ENCODE measurements at places on chromosomes 4 and X.

DNA sequence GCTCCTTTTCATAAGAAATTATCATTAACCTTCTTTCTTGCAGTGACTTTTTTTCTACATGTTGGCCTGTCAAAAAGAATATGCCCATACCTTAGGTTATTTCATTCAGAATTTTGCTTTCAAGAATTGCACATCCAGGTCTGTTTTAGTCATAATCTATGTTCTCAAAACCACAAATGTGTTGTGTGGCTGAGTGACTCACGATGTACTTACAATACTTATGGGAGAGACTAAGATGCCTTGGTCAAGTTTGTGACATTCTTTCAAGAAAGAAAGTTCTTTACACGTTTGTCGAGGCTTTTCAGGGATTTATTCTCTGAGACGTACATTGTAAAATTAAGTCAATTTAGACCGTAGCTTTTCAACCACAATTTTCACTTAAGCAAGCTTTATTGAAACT, 396.7 kb downstream of the FSTL5 start:
- no peak for DNase-seq

- DNase-seq, result no peak
These were observed 11.2 kb upstream of the ABLIM2 start for GRCh38 chr4:8169763-8170162.

DNA sequence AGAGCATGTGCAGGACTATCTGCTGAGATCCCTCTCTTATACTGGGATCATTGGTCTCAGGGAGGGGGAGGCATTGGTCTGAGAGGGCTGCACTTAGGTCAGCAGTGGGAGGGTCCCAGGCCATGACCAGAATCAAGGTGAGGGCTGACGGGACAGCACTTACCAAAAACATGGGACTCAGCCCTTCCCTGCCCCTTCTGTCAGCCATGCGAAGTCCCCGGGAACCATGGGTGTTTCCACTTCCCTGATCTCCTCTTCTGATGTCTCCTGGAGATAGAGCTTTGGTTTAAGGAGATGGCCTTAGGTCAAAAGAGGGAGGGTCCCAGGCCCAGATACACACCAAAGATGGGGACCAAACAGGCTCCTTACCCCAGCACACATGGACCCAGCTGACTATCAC, 12.9 kb upstream of the HSFX1 start:
- no peak for DNase-seq

- no peak for DNase-seq
These were observed 49.2 kb downstream of the SMARCAD1 start for GRCh38 chr4:94256828-94257227.

DNA sequence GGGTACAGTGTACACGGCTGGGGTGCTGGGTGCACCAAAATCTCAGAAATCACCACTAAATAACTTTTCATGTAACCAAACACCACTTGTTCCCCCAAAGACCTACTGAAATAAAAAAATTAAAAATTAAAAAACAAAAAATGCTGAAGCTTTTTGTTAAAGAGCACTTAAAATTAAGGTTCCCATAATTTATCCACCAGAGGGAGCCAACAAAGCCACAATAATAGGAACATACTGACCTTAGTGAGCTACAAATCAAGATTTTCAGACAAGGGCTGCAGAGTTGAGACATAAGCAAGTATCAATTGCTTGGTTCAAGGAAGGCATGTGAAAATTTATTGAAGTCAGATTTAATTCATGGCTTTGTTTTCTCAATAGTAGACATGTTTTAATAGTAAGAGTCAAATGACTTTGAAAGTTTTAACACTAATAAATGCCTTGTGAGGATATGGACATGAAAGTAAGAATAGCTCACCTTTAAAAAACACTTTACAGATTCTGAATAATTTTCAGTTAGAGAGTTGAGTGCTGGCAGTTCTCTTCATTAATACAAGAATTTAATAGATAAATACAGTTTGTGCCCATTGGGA, 43.0 kb upstream of the SCOC start:
- DNase-seq, result no peak

DNA sequence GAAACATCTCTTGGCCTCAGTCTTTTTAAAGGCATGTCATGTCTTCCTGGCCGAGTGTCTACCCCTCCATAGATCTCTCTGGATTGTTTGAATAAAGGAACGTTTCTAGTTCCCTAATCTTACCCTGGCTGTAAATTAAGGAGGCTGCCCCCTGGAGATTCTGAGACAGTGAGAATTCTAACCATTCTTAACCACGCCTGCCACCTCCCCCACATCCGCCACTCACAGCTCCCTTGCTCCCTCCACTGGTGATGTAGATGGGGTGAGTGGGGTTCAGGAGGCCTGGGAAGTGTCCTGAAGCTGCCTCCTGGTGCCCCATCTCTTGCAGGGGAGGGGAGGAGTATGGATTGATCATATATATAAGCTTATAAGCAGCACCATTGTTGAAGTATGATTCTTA, 48.0 kb upstream of the TRIM2 start:
- no peak for DNase-seq

GRCh38 chrX:136034668-136035067, 49.4 kb downstream of the SLC9A6 start:
- no peak for DNase-seq

GRCh38 chrX:2177541-2177940, 323.2 kb downstream of the DHRSX start:
- DNase-seq, result no peak

GRCh38 chr4:108941904-108942430, 179.1 kb upstream of the ETNPPL start:
- DNase-seq, result no peak

DNA sequence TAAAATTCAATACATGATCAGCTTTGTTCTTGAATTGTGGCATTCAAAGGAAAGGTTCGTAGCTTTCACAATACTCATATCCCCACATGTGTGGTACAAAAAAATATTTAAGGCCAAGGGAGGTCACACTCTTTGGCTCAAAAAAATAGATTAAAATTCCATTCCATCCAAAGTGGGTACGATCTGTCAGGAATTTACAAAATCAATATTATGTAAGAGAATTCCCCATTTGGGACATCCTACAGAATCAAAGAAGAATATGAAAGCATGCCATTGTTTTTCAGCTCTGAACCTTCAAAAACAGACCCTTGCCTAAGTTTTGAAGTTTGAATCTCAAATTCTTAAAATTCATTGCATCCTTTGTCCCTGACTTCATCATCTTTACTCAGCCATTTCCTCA, 85.8 kb downstream of the MID1 start:
- DNase-seq, result no peak

DNA sequence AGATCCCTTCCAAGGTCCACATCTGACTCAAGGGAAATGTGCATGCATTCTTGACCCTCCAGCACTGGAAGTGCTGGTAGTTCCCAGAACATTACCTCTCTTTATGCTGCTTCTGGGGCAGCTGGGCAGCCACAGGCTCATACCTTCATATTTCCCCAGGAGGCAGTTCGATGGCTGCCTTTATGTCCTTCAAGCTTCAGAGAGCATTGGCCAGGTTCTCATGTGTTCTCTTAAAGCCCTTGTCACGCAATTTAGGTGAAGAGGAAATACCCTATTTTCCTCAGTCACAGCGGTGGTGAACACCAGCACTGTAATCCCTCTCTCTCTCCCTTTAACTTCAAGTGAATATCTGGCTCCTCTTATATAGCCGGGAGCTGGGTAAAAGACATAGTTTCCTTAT, 134.3 kb downstream of the MID1IP1 start:
- no peak for DNase-seq

DNA sequence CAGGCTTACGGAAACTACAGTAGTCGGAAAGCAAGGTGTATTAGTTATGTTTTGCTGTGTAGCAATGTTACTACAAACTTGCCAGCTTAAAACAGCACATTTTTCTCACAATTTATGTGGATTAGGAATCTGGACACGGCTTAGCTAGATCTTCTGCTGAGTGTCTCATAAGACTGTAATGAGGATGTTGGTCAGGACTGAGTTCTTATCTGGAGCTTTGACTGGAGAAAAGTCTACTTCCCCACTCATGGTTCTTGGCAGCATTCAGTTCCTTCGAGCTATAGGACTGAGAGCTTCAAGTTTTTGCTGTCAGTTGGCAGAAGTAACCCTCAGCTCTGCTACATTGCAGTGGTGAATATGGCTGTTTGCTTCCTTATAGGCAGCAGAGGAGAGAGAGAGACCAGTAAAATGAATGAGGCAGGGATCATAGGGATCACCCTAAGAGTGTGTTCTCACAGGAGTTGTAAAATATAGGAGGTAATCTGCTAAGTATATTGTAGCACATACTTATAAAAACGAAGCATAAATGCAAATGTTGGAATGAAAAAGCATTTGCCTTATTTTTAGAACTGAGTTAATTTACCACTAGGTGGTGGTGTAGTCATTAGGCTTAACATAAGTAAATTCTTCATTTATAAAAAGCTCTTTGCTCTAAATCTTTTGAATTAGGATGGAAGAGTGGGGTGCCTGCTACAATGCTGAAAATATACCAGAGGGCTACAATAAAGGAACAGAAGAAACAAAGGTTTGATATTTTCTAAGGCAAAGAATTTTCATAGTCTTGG, 38.6 kb downstream of the ALG13 start:
- no peak for DNase-seq

DNA sequence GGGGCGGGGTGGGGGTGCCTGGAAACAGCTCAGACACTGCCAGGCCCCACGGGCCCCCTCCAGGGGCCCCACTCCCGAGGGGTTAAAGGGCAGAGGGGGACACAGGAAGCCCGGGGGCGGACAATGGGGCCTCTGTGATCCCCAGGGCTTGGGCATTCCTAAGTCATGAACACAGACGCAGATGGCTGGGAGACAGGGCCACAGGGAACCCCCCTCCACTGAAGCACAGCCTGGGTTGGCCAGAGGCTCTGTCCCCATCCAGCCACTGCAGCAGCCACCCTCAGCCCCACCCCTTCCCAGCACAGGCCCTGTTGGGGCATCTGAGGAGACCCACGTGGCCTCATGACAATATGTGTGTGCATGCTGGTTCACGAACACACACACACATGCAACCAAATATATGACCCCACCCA, 3.9 kb downstream of the L1CAM start:
- DNase-seq, result no peak

DNA sequence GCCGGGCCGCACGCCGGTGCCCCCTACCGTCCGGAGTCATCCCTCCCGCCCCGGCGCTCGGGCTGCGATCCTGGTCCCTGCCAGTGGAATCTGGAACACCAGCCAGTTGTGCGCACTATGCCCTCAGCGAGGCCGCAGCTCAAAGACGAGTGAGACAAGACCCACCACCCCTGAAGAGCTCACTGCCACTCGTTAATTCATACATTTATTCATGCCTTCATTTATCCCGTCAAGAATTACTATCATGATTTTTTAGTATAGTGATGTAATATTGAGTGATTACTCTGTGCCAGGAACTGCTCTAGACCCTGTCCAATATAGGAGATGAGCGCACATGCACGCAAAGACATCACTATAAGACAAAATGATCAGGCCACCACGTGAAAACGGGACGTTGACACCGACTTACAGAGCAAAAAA, 247 bp upstream of the PPA2 start:
- DNase-seq, result peak; percentile 89

- no peak for DNase-seq
These were observed 517.2 kb upstream of the ADGRL3 start for GRCh38 chr4:60682901-60683300.

DNA sequence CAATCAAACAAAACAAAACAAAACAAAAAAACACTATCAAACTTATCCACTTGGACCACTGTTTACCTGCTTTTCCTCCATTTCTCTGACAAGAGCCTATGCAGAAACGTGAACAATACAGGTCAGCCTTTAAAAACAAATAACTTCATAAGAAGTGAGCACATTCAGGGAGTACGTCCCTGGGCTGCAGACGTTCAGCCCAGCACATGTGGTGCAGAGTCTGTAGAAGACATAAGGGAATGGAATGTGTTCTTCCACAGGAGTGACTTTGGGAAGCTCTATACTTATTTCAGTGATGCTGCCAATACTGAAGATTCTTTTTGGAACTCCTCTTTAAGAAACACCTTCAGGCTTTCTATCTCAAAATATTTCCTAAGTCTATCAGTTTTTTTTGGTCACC, 120.6 kb downstream of the SPRY1 start:
- DNase-seq, result no peak

DNA sequence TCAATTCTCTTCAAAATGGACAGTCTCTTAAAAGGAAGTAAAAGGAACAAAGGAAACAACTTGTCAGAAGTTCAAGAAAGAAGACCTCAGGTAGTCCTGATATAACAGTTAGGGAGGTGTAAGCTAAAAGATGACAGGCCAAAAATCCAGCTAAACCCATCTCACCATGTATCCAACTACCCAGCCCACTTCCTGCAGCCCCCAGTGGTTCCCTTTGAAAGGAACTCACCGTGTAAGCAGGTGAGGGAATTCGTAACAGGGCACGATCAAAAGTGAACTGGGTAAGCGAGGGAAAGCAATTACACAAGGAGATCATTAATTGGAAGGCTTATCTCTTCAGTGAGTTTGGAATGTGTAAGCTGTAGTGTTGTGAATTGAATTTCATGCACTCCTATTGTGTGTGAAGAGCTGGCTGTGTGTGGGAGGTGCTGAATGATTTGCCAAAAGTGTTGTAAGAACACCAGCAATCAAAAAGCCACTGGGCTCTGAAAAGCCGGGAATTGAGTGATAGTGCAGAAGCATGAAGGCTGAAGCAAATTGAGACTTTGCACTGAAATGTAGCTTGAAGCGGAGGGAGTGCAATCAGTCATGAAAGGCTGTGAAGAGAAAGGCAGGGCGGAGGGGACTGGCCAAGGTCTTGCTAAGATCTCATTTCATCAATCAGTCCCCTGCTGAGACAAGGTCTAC, 914.2 kb upstream of the LCORL start:
- no peak for DNase-seq

DNA sequence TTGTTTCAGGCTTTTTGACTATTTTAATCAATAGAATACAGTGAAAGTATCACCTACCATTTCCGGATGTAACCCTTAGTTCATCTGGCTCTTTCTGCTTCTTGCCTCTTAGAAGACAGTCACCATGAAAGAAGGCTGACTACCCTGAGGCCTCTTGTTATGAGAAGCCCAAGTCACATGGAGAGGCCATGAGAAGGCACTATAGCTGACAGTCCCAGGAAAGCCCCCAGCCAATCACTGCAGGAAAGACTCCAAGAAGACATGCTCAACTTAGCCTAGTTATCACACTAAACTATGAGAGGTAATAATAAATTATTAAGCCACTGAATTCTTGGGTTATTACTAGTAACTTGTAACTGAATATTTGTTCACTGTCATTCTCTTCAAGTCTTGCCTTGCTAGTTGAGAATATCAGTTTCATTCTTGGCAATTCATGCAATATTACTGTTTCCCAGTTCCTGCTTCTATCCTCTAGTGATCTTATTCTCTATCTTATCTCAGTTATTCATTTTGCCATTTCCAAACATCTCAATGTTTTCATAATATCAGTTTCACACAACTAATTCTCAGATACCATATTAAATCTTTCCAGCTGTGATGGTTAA, 57.1 kb upstream of the GUCY1A1 start:
- no peak for DNase-seq

GRCh38 chrX:37349221-37350033, at the start of gene PRRG1:
PRRG1 (plus strand) TSS chrX:37349364; CDS start chrX:37406250, 56,886 bp downstream.
- peak; percentile 78 for DNase-seq

- no peak for DNase-seq
These were observed 90.6 kb downstream of the LRP2BP start for GRCh38 chr4:185304944-185305690.

DNA sequence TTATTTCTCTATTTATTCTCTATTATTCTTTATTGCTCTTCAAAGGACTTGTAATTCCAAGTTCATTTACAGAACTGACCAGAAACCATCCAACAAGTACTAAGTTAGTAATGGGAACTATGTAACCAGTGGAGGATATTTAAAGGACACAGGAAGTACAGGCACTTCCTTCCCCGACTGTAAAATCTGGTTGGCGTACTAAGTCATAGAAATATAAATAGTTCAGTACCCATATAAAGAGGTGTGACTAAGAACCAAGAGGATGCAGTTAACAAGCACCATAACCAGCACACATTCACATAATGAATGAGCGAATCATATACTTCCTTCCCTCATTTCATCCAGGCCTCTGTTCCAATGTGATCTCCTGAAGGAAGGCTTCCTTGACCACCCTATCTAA, 3.6 kb upstream of the EIF4E start:
- no peak for DNase-seq
